ENCODE measurements at places on chromosomes 6 and 20.
A peak's percentile ranks its signal among the peaks of the same experiment; 100 is the strongest.

- no peak for DNase-seq
Measured at GRCh38 chr6:22049002-22049401, 247.8 kb downstream of the PRL start.

- peak; percentile 3 for DNase-seq
Measured at GRCh38 chr6:129370268-129370916, 339.6 kb downstream of the ARHGAP18 start.

- DNase-seq = no peak
Measured at GRCh38 chr20:20450521-20450920, 82.6 kb downstream of the INSM1 start.

DNA sequence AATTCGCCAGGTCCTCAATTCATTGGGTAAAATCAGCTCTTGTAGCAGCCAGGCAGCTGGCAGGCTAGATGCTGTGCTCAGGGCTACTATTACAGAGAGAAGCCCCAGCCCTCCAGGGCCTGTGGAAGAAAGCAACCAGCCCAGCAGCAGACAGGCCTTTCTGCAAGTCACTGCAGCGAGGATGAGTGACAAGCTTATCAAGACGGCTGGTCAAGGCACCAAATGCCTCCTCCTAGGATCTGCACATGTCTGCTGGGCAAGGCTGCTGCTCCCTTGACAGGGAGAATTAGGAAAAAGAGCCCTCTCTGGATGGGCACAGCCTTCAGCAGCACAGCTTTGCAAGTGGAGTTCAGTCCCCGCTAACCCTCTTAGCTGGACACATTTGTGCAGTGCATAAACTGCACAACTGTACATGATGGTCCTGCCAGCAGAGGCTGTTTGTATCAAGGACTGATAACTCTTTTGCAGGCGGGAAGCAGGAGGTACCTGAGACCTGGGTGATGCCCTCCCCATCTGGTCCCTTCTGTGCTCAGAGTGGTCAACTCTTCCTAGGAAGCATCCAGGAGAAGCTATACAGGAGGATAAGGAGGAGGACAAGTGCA lies 89.9 kb downstream of the CDC5L start:
- DNase-seq = no peak

- no peak for DNase-seq
Measured at GRCh38 chr20:45813006-45813340, 529 bp downstream of the UBE2C start.

GRCh38 chr20:50470264-50470858 lies 39.8 kb upstream of the PTPN1 start:
- DNase-seq = no peak

GRCh38 chr20:59429396-59429795 lies 129.0 kb downstream of the EDN3 start:
- no peak for DNase-seq

GRCh38 chr20:63015662-63016361 lies 9.0 kb upstream of the BHLHE23 start:
- no peak for DNase-seq

DNA sequence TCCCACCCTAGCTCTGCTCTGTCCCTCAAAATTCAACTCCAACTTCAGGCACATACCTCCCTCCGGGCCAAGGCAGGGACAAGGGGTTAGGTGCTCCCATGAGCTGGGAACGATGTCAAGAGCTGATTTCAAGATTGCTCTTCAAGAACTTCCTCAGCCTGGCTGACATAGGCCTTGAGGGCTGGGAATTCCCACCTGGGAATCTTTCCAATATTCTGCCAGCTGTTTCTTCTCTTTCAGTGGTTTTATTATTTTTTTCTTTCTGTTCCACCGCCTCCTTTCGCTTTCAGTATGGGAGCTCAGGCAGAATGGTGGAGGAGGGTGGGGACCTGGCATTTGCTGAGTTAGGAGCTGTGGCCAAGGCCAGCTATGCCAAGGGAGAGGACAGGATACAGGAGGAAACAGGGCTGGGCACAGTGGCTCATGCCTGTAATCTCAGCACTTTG lies 33.7 kb downstream of the SRSF3 start:
- DNase-seq = no peak
